ENCODE measurements at places on chromosomes 11 and 22.
A peak's percentile ranks its signal among the peaks of the same experiment; 100 is the strongest.

- no peak overlapping the region for H3K27ac ChIP-seq
- no peaks in the 10 kb centered on the region for H3K27me3 ChIP-seq
- no peaks in the 10 kb centered on the region for H3K4me1 ChIP-seq
- DNase-seq, result no peak
These were observed 861.4 kb downstream of the NTM start for GRCh38 chr11:132231656-132232347.

GRCh38 chr11:68136866-68137265 is 15.7 kb upstream of the CHKA start:
- peaks cover 9% of the 10 kb centered on the region for H3K4me1 ChIP-seq
- H3K36me3 ChIP-seq, result no peaks in the 10 kb centered on the region
- no peak for DNase-seq
- no peaks in the 10 kb centered on the region for H3K27me3 ChIP-seq
- H3K4me3 ChIP-seq, result no peak overlapping the region

DNA sequence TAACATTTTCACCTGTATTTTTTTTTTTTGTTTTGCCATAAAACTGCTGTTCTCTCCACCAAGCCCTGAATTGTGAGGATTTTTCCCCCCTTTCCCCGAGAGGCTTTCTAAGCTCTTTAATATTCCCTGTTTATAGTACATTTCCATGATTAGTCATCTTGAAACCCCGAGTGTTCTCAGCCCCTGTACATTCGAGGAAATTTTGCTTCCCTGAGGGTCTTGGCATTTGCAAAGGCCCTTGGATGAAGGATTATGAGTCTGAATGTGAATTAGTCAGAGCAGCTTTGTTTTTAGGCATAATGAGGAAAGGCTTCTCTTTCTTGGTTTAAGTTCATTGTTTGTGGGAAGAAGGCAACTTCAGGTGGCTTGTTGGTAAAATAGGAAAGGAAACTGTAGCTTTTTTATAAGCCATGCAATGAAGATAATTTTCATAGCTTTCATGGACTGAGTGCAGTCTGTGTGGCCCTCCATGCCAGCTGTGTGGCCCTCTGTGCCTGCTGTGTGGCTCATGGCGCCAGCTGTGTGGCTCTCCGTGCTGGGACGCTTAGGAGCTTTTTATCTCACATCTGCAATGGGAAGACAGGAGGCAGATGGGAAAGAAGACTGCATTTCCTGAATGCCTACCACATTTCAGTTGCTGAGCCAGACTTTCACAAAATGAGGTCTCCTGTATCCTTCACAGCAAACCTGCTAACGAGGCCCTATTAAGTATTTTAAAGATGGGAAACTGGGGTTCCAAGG is 129.0 kb downstream of the TEAD1 start:
- peaks cover 28% of the 10 kb centered on the region for H3K4me1 ChIP-seq
- H3K27me3 ChIP-seq, result no peaks in the 10 kb centered on the region
- peak; percentile 14 for DNase-seq
- peak overlapping the region; percentile 3 for H3K27ac ChIP-seq

GRCh38 chr11:2859699-2860037 is 25.9 kb downstream of the CDKN1C start:
- no peak overlapping the region for H3K4me3 ChIP-seq
- H3K27me3 ChIP-seq, result peaks cover 2% of the 10 kb centered on the region
- DNase-seq, result no peak
- no peak overlapping the region for H3K27ac ChIP-seq

DNA sequence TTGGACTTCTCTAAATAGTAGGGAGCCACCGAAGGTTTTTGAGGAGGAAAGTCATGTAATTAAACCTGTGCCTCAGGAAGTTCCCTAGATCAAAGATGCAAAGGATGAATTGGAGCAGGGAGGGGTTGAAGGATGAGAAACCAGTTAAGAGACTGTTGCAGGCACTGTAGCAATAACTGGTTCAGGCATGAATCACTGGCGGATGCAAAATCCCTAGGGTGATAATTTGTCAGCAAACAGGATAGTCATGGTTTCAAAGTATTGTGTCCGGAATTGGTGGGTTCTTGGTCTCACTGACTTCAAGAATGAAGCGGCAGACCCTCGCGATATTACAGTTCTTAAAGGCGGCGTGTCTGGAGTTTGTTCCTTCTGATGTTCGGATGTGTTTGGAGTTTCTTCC is 19.9 kb downstream of the TRIOBP start:
- H3K27me3 ChIP-seq, result no peaks in the 10 kb centered on the region
- H3K36me3 ChIP-seq, result no peaks in the 10 kb centered on the region
- H3K4me3 ChIP-seq, result no peak overlapping the region
- no peak overlapping the region for H3K27ac ChIP-seq
- H3K4me1 ChIP-seq, result no peaks in the 10 kb centered on the region

- H3K36me3 ChIP-seq, result no peaks in the 10 kb centered on the region
- H3K4me1 ChIP-seq, result no peaks in the 10 kb centered on the region
- H3K27me3 ChIP-seq, result no peaks in the 10 kb centered on the region
- H3K4me3 ChIP-seq, result no peak overlapping the region
- no peak overlapping the region for H3K27ac ChIP-seq
- DNase-seq, result no peak
These were observed 157.9 kb downstream of the FEZ1 start for GRCh38 chr11:125337836-125338834.

GRCh38 chr11:125869521-125869920 is 17.9 kb upstream of the HYLS1 start:
- no peak overlapping the region for H3K4me3 ChIP-seq
- H3K27me3 ChIP-seq, result no peaks in the 10 kb centered on the region
- no peaks in the 10 kb centered on the region for H3K36me3 ChIP-seq
- no peak overlapping the region for H3K27ac ChIP-seq
- DNase-seq, result no peak

- H3K36me3 ChIP-seq, result peaks cover 59% of the 10 kb centered on the region
- no peak for DNase-seq
- H3K27me3 ChIP-seq, result no peaks in the 10 kb centered on the region
- no peak overlapping the region for H3K4me3 ChIP-seq
These were observed 103.7 kb downstream of the PPP6R3 start for GRCh38 chr11:68564261-68564660.

DNA sequence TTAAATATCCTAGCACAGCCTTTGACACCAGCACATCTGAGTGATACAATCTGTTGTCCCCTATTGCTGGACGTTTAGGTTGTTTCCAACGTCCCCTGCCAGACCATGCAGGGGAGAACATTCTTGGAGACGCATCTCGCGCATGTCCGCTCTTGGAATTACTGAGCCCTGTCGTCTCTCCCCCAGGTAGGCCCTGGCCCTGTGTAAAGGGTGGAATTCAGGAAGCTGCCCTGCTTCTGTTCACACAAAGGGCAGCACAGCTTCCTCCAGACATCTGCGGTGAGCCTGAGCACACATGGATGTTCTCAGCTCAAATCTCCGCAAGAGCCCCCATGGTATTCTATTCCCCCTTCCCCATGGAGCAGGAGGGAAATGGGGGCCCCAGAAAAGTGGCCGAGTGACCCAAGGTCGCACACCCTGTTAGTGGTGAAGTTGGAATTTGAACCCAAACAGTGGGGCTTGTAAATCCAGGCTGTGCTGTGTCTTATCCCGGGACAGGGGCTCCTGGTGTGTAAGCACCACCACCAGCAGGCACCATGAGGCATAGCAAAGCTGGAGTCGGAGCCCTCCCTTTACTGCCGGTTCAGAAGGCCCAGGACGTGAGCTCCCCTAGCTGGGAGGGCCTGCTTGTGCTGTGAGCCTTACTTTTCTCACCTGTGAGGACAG is 5.0 kb upstream of the FGF19 start:
- H3K4me3 ChIP-seq, result no peak overlapping the region
- H3K27me3 ChIP-seq, result no peaks in the 10 kb centered on the region
- H3K4me1 ChIP-seq, result no peaks in the 10 kb centered on the region
- DNase-seq, result no peak

- DNase-seq, result peak; percentile 31
- no peaks in the 10 kb centered on the region for H3K36me3 ChIP-seq
- H3K27me3 ChIP-seq, result no peaks in the 10 kb centered on the region
- no peak overlapping the region for H3K4me3 ChIP-seq
- H3K27ac ChIP-seq, result no peak overlapping the region
These were observed 430.4 kb downstream of the TBC1D22A start for GRCh38 chr22:47192651-47193437.

GRCh38 chr11:20839231-20839630 is 169.8 kb downstream of the NELL1 start:
- no peaks in the 10 kb centered on the region for H3K36me3 ChIP-seq
- H3K4me3 ChIP-seq, result no peak overlapping the region
- H3K27ac ChIP-seq, result no peak overlapping the region
- H3K4me1 ChIP-seq, result peaks cover 3% of the 10 kb centered on the region
- no peak for DNase-seq

- no peak for DNase-seq
- H3K4me1 ChIP-seq, result peaks cover 13% of the 10 kb centered on the region
- no peaks in the 10 kb centered on the region for H3K27me3 ChIP-seq
- no peaks in the 10 kb centered on the region for H3K36me3 ChIP-seq
These were observed 78.4 kb downstream of the C22orf31 start for GRCh38 chr22:28983190-28983589.

- H3K36me3 ChIP-seq, result no peaks in the 10 kb centered on the region
- peak overlapping the region; percentile 91 for H3K27ac ChIP-seq
- DNase-seq, result no peak
These were observed 1.7 kb downstream of the PICALM start for GRCh38 chr11:86067009-86067850.

- no peaks in the 10 kb centered on the region for H3K27me3 ChIP-seq
- DNase-seq, result peak; percentile 68
- no peaks in the 10 kb centered on the region for H3K36me3 ChIP-seq
These were observed 92.3 kb upstream of the ANO1 start for GRCh38 chr11:69985641-69986439.

GRCh38 chr11:84580428-84580827 is 1046.7 kb downstream of the DLG2 start:
- no peaks in the 10 kb centered on the region for H3K4me1 ChIP-seq
- H3K4me3 ChIP-seq, result no peak overlapping the region
- no peaks in the 10 kb centered on the region for H3K27me3 ChIP-seq
- no peak for DNase-seq

DNA sequence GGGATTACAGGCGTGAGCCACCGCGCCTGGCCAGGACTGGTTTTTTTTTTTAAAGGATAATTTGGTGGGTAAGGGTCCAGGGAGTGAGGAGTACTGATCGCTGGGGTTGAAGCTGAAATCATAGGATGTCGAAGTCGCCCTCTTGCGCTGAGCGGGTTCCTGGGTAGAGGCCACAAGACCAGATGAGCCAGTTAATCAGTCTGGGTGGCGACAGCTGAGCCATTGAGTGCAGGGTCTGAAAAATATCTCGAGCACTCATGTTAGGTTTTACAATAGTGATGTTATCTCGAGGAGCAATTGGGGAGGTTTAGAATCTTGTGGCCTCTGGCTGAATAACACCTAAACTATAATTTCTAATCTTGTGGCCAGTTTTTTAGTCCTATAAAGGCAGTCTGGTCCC is 7.8 kb downstream of the APOL5 start:
- no peaks in the 10 kb centered on the region for H3K27me3 ChIP-seq
- H3K4me1 ChIP-seq, result no peaks in the 10 kb centered on the region
- no peak overlapping the region for H3K27ac ChIP-seq
- DNase-seq, result no peak

DNA sequence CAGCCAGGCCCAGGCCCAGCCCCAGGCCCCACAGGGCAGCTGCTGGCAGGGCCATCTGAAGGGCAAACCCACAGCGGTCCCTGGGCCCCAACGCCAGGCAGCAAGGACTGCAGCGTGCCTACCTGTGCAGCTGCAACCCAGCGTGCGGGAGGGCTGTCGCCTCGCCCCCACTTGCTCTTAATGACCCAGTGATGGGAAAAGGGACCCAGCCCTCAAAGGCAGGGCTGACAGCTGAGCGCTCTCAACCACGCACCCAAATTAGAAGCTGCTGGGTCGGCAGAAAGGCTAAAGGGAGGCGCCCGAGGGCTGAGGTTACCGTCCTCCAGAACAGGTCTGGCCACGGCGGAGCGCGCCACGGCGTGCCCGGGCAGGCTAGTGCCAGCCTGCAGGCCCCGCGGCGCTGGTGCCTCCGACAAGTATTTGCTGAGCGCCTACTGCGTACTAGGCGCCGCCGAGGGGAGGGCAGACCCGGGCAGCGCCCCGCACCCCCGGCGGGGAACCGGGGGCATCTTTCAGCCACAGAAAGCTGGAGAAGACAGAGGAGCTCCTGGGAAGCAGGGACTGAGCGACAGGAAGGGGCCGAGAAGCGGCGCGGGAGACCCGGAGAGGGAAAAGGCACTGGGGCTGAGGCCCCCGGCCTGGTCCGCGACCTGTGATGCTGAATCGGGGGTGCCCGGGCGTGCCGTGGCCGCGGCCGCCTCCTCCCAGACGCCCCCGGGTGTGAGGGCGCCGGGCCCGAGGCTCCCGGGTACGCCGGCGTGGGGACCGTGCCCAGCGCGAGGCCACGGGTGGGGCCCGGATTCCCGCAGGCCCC is 773 bp downstream of the HRAS start:
- H3K36me3 ChIP-seq, result peaks cover 10% of the 10 kb centered on the region
- no peak overlapping the region for H3K4me3 ChIP-seq
- H3K27me3 ChIP-seq, result no peaks in the 10 kb centered on the region
- peak; percentile 39 for DNase-seq
- H3K27ac ChIP-seq, result no peak overlapping the region
- peaks cover 20% of the 10 kb centered on the region for H3K4me1 ChIP-seq

- no peak for DNase-seq
- H3K27me3 ChIP-seq, result no peaks in the 10 kb centered on the region
- H3K27ac ChIP-seq, result no peak overlapping the region
- no peak overlapping the region for H3K4me3 ChIP-seq
These were observed 18.4 kb downstream of the TECTA start for GRCh38 chr11:121119440-121119839.

DNA sequence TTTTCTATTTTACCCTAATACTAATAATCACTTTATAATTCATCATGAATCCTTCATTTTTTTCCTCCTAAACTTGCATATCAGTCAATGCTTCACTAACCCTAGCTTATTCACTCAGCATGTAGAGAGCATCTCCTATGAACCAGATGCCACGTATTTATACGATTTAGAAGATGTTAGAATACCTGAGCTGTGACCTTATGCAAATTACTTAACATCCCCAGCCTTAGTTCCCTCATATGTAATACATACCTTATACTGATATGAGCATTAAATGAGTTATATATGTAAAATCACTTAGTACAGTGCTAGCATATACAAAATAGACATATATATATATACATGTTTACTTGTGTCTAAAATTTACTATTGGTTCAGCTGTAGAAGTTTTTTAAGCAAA is 9.0 kb downstream of the FAM76B start:
- H3K4me1 ChIP-seq, result no peaks in the 10 kb centered on the region
- no peaks in the 10 kb centered on the region for H3K27me3 ChIP-seq
- H3K4me3 ChIP-seq, result no peak overlapping the region
- no peak for DNase-seq

- peaks cover 28% of the 10 kb centered on the region for H3K4me1 ChIP-seq
- DNase-seq, result no peak
- H3K27me3 ChIP-seq, result no peaks in the 10 kb centered on the region
- H3K4me3 ChIP-seq, result no peak overlapping the region
- H3K27ac ChIP-seq, result no peak overlapping the region
These were observed 119.8 kb downstream of the PKNOX2 start for GRCh38 chr11:125284245-125284850.

- DNase-seq, result no peak
- no peak overlapping the region for H3K4me3 ChIP-seq
- H3K27me3 ChIP-seq, result no peaks in the 10 kb centered on the region
- no peaks in the 10 kb centered on the region for H3K36me3 ChIP-seq
These were observed 59.8 kb upstream of the CD82 start for GRCh38 chr11:44505581-44506054.

- no peak overlapping the region for H3K27ac ChIP-seq
- H3K4me3 ChIP-seq, result no peak overlapping the region
- H3K36me3 ChIP-seq, result no peaks in the 10 kb centered on the region
- no peaks in the 10 kb centered on the region for H3K4me1 ChIP-seq
- DNase-seq, result no peak
These were observed 849.1 kb upstream of the API5 start for GRCh38 chr11:42462558-42463310.

Measured in liver (tissue), 10 donors.